ENCODE measurements at places on chromosomes 13 and 19.

- DNase-seq = no peak
Measured at GRCh38 chr13:109684084-109684823, 102.1 kb downstream of the IRS2 start.

GRCh38 chr13:107799001-107799400 lies 416.3 kb downstream of the LIG4 start:
- DNase-seq = no peak

DNA sequence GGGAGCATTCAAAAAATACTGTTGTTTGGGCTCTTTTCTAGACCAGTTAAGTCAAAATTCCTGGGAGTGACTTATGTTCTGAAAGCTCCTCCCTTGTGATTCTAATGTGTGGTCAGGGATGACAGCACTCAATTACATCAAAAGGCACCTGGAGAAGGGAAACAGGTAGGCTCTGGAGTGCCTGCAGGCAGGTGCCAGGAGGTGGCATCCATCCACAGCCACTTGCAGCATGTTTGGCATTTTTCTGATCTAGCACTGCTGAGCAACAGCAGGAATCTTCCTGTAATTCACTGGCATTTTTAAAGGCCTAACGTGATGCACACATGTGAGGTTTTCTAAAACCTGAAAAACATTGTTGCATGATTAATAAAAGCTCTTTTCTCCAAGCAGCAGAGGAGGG lies 94.6 kb downstream of the CCNA1 start:
- no peak for DNase-seq

DNA sequence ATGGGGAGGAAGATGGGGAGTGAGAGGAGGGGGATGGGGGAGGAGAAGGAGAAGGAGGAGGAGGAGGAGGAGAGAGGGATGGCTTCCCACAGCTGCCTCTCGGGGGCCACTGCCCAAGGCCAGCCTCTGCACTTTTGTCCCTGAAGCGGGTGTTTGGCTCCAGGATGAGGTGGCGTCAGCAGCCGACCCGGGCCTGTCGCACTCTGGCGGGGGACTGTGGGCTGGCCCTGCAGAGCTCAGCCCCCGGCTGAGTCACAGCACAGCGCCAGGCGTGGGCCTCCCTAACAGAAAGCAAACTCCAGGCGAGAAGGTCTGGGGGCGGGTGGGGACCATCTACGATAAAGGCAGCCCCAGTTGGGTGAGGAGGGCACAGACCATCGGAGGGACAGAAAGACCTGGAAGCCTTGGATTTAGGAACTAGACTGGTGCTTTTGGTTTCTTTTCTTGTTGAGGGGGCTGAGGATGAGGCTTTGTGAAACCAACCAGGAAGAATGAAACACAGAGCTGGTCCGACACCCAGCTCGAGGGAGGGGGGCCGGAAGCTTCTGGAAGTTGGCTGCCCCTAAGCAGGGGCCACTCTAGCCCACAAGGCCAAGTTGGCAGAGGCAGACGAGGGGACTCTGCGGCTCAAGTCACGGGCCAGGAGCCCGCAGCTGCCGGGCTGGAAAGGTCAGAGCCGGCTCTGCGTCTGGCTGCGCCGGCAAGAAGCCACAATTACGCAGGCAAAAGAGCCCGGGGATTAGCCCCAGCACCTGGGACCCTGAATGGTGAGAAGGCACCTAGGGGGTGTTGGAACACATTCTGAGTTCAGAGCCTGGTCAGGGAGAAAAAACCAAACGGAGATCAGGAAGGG lies 18.2 kb downstream of the LSM4 start:
- DNase-seq = peak; percentile 72

GRCh38 chr19:3365093-3365835 lies 1.1 kb upstream of the NFIC start:
- no peak for DNase-seq

- no peak for DNase-seq
Measured at GRCh38 chr19:55549500-55550320, 4.4 kb upstream of the SBK3 start.

DNA sequence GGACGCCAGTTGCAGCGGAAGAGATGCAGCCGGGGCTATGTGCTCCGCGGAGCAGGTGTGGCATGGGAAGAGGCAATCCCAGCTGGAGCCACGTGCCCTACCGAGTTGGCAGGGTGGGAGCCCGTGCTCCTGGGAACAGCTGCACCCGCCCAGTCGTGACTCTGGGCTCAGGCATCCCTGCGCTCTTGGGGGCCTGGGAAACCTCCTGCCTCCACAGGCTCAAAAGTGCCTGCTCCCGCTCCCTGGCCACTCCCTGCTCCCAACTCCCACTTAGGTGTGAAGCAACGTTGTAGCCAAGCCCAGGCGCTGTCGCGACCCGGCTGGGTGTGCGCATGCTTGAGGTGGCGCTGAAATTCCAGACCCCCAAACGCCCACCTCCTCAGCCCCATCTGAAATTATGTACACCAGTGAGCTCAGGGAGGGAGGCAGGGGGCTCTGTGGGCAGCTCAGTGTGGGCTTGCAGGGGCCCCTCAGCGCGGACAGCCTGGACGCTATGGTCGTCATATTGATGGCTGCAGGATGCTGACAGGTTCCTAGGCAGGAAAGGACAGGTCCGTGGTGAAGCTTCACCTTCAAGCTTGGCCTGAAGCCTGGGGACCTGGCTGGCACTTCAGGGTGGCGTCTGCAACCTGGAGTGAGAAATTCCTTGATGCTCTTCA lies 429.9 kb downstream of the SLITRK1 start:
- DNase-seq = no peak

DNA sequence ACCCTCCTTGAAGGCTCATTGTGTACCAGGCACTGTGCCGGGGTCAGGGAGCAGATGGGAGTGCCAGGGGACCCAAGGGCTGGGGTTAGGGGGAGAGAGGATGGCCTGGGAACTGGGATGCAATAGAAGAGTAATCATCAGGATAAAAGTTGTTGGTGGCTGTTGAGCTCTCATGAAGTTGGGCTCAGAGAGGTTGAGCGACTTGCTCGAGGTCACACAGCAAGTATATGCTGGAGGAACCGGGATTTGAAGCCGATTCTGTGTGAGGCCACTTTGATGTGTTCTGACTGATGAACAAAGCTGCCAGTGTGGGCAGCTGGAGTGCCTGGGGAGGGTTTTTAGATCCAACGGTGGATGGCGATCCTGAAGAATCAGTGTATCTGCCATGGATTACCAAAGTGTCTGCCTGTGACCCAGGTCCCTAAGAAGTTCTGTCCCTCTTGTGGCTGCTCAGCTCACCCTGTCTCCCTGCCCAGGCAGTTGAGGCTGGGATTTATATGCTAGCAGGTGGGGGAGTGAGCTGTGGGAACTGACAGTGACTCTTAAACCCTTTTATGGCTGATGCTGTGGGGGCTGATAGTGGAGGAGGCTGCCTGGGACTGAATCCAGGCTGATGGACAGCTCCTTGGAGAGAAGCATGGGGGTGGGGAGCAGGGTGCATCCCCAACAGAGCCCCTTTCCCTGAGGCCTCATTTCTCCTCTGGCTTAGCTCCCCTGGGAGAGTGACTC lies 8.3 kb downstream of the ARHGEF18 start:
- no peak for DNase-seq

DNA sequence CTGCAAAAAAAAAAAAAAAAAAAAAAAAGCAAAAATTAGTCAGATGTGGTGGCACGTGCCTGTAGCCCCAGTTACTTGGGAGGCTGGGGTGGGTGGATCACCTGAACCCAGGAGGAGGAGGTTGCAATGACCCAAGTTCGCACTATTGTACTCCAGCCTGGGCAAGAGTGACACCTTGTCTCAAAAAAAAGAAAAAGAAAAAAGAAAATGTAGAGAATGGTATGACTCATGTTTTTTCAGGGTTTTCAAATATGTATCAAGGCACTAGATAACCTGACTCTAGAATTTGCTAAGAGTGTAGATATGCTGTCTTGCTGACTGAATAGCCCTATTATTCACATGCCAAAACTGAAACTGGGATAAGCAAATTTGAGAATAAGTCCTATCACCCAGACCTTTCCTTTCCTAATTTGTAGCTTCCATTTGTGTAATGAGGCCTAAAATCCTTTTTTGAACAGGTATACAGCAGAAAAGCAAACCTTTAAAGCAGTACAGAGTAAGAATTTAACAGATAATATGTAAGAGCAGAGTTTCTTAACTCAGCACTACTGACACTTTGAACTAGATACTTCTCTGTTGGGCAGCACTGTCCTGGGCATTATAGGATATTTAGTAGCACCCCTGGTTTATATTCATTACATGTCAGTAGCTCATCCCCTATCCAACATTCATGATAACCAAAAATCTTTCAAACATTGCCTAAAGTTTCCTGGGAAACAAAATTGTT lies 108.6 kb downstream of the ELF1 start:
- no peak for DNase-seq

DNA sequence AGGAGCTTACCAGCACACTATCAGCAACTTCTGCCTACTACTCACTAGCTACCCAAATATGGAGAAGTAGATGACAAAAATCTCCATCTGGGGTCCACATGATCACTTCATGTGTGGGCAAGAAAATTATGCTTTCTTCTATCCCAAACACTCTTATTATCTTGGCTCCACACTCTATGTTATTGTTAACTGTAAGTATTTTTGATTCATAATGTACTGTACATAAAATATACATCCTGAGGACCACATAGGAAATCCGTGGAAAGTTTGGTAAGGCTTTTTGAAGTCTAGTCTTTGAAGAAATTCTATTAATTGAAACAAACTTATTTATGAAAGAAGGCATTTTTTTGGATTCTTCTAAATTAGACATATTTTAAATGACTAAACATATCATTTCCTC lies 378.8 kb downstream of the DACH1 start:
- DNase-seq = no peak

- DNase-seq = no peak
Measured at GRCh38 chr13:51666374-51666773, 82.1 kb downstream of the WDFY2 start.

GRCh38 chr13:83935566-83935965 lies 53.3 kb upstream of the SLITRK1 start:
- DNase-seq = no peak

GRCh38 chr19:50000038-50000840 lies 24.9 kb downstream of the VRK3 start:
- no peak for DNase-seq

GRCh38 chr19:43754503-43755255 lies at the start of gene SMG9:
Gene SMG9 (minus strand): TSS chr19:43754962. CDS start chr19:43750741, 4,221 bp downstream.
- DNase-seq = peak; percentile 96

DNA sequence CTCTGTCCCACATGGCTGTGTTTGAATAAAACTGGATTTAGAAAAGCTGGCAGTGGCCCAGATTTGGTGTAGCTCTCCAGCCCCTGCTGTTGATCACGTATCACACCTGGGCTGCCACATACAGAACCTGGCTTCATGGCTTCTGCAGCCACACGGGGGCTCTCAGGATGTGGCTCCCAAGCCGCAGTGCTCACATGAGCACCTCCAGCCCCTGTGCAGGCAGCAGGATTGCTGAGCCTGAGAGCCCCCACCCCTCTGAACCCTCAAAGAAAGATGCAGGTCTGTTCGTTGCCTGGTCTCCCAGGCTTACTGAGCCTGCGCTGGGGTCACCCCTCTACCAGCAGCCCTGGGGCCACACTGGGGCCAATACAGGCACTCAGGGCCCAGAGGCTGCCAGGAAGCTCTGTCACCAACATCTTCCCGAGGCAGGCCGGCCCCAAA lies 2.7 kb downstream of the PLEKHF1 start:
- DNase-seq = peak; percentile 63

- no peak for DNase-seq
Measured at GRCh38 chr13:36436811-36437210, 4.5 kb downstream of the CCNA1 start.

DNA sequence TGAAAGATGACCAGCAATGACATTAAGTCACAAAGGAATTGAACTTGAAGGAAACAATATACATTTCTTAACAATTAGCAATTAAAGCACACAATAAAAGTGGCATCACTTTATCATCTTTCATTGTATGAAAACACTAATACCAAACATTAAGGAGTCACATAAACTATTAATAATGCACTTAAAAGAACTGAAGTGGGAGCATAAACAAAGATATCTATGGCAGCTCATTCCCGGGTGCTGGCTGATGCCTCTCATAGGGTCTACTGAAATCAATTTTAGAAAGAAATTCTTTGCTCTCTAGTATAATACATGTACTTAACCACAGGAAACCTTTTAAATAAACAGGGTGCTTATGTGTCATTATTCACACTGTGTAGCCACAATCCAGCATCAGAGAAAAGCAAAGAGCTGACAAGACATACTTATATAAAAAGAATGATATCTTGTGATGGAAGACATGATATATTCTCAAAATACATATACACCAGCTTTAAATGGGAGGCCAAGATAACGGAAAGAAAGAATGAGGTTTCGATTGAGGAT lies 1207.8 kb downstream of the EFNB2 start:
- DNase-seq = no peak
